Posterior vena cava (tissue), 2 donors: ENCODE measurements at places on chromosomes 2 and 18. TPM values are rescaled to one million over a fixed set of nuclear protein-coding genes. Genes with fewer than 3 reads are reported as not detected.

Gene GFPT1
- 45.6 TPM for total RNA-seq

Gene GATA6
- total RNA-seq: 38.4 TPM

Gene LYPD6B
- total RNA-seq: not detected

Gene HOXD4
- 9.9 TPM for total RNA-seq

Gene ECEL1
- 0.52 TPM for total RNA-seq

Gene SERPINB2
- total RNA-seq: 0.46 TPM

Gene DHRS9
- total RNA-seq: 0.93 TPM

Gene ARHGEF33
- total RNA-seq: 1.1 TPM

Gene UGT1A8
- total RNA-seq: not detected
